Putamen (tissue), 1 donor: ENCODE measurements at places on chromosomes 3 and 15.

- no peak for DNase-seq
Observed at GRCh38 chr3:15387171-15387581, 40.2 kb downstream of the METTL6 start.

GRCh38 chr3:27507515-27508266 lies 23.5 kb upstream of the SLC4A7 start:
- DNase-seq: no peak

GRCh38 chr15:39920510-39921273 lies 626 bp upstream of the GPR176 start:
- peak; percentile 82 for DNase-seq

DNA sequence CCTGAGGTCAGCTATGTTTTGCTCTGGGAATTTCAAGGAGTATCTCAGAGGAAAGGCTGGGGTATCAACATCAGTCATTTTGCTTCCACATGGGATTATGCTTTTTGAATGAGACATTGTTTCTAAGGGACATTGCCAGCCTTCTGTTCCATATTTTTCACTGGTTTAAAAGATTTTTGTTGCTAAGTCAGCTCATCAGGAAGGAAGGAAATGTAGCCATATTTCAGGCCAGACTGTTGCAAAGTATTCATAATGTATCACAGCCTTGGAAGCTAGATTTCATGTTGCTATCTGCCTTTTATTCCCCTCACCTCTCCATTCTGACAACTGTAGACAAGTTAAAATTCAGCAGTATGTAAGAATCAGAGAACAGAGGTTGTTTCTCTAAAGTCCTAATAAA lies 61.0 kb upstream of the CHRM5 start:
- DNase-seq: no peak

GRCh38 chr3:44886561-44886960 lies 12.2 kb downstream of the TGM4 start:
- DNase-seq: no peak

- DNase-seq: no peak
Observed at GRCh38 chr15:42178056-42178455, 21.6 kb upstream of the PLA2G4F start.
